ENCODE measurements at places on chromosomes 4 and X.
A peak's percentile ranks its signal among the peaks of the same experiment; 100 is the strongest.

- DNase-seq, result no peak
Measured at GRCh38 chr4:172584816-172585215, 583.8 kb upstream of the GALNT7 start.

GRCh38 chr4:137299281-137299680 is 233.0 kb downstream of the PCDH18 start:
- no peak for DNase-seq

GRCh38 chr4:77156533-77156911 is 485 bp upstream of the CCNG2 start:
- peak; percentile 98 for DNase-seq

GRCh38 chr4:124943145-124943889 is 230.8 kb upstream of the ANKRD50 start:
- DNase-seq, result no peak

GRCh38 chrX:3526731-3527130 is 180.3 kb upstream of the MXRA5 start:
- DNase-seq, result no peak

DNA sequence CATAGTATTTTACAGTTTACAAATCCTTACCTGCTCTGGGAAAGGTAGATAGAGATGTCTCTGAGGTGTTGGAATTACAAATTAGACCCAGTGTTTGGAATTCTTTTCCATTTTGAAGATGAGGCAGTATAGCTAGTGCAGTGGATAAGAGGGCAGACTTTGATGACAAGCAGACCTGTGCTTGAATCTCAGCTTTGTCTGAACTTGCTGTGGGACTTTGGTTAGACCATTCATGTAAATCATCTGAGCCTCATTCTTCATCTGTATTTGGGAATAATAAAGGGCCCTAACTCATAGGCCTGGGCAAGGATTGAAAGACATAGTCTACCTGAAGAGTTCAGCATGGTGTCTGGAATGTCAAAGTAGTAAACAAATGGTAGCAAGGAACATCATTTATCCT is 77.2 kb upstream of the BOD1L1 start:
- no peak for DNase-seq

GRCh38 chrX:31702222-31702621 is 630.4 kb upstream of the FTHL17 start:
- DNase-seq, result no peak

GRCh38 chrX:111811831-111812230 is 64.2 kb upstream of the TRPC5OS start:
- no peak for DNase-seq

DNA sequence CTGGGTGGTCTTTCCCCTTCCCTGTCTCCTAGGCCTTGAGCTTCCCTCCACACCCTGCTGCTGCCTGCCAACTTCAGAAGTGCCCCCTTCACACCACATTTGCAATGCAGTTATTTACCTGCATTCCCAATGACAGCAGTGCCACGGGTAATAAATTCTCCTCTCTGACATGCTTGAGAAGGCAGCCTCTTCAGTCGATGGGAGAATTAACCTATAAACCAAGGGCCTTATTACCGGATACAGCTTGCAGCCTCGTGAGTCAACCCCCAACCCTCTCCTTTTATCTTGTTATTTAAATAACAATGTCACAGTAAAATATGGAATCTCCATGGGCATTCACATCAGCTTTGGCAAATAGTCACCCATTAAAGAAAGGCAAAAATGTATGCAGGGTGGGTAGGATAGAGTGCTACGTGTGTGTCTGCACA is 34.7 kb upstream of the LGI2 start:
- peak; percentile 13 for DNase-seq

DNA sequence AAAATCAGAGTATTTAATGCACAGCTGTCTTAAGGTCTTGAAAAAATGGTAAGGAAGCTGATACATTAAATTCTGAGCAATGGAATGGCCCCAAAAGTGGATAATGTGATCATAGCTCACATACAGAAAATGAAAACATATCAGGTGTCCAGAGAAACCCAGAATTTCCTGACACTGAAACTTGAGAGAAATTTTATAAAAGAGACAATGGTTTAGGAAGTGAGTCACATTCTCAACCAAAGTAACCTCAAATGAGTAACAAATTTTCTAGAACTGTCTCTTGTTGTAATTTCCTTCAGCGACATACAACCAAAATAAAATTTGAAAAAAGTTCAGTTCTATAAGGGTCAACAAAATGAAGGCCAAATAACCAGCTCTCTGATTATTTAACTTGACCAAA is 37.4 kb upstream of the PACRGL start:
- DNase-seq, result no peak

- DNase-seq, result no peak
Measured at GRCh38 chrX:154063234-154063633, 34.3 kb downstream of the MECP2 start.

- no peak for DNase-seq
Measured at GRCh38 chr4:119632216-119632615, 3.6 kb upstream of the PDE5A start.

Data from thyroid gland (tissue), 4 donors.